ENCODE measurements at places on chromosomes 12 and 14. TPM values are rescaled to one million over a fixed set of nuclear protein-coding genes. Genes with fewer than 3 reads are reported as not detected.

GPD1 gene
- 0.77 TPM for total RNA-seq

B3GNT4 gene
- total RNA-seq: not detected

- no peak for DNase-seq
These were observed 82.7 kb downstream of the C14orf132 start for GRCh38 chr14:96121660-96122395.

- peak; percentile 18 for DNase-seq
These were observed 34.8 kb upstream of the TESC start for GRCh38 chr12:117134059-117134458.

Measured in T-helper 17 cell (primary cell).